COR-L47 (cell line): ENCODE measurements at places on chromosomes 12 and 14.

GRCh38 chr12:132026061-132026795, 76.5 kb downstream of the EP400 start:
- DNase-seq = no peak

- DNase-seq = no peak
These were observed 15.5 kb downstream of the TPCN1 start for GRCh38 chr12:113236539-113237399.

DNA sequence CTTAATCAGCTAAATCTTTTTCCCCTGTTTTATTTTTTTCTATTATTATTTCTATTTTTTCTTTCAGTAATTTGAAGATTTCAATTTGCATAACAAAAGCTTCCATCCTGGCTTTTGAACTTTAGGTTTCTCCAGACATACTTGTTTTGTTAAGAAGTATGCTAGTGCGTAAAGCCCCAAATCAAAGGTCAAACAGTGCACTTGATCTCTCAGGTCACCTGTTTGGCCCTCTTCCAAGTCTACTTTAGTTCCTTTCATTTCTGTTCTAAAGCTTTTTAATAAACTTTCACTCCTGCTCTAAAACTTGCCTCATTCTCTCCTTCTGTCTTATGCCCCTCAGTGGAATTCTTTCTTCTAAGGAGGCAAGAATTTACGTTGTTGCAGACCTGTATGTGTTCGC, 54.6 kb upstream of the ATXN7L3B start:
- no peak for DNase-seq

DNA sequence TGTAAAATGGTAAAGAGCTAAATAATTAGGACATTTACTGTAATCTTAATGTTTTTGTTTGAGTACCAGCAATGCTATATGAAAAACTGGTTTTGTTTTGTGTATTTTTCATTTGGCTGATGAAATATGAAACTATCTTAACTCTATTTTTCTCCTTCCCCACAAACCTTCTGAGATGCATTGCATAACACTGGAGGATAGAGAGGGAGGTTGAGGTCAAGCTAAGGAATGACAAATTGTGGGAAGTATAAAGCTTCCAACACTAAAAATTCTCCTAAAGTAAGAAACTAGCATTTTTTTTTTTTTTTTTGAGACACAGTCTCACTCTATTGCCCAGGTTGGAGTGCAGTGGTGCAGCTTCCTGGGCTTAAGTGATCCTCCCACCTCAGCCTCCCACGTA, 31.5 kb upstream of the SRP54 start:
- DNase-seq = no peak

DNA sequence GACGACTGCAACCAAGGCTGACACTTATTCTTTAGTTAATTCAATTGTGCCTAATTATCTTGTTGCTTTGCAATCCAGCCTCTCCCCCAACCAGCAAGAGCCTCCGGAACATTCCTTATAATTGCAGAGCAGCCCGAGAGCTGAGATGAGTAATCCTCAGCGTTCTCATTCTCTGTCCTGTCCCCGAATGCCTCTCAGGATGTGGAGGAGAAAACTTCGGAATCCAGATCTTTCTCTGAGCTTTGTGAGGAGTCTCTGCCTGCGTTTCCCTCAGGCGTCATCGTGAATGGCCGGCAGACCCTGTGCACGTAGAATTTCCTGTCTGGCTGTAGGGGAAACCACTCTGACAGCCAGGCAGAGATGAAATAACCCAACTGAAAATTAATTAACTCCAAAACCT, 160.5 kb upstream of the DIO3 start:
- no peak for DNase-seq

DNA sequence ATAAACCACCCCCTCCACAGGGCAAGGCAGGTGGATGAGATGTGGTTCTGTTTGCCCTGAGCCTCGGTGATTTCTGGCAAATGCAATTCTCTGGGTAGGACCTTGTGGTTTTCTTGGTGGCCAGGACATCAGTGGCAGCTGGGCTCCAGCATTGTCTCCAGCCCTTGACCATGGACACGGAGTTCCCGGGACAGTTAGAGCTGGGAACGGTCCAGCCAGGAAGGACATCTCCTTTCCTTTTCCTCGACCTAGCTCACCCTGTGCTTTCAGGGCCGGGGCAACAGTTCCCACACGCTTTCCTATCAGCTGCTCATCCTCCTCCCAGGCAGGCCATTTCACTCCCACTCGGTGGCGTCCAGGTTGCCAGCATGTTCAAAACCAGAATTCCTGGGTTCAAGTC, 9.2 kb downstream of the SERPINA4 start:
- no peak for DNase-seq

GRCh38 chr14:39868251-39868650, 436.0 kb upstream of the FBXO33 start:
- no peak for DNase-seq

GRCh38 chr12:113465808-113466453, 5.7 kb downstream of the LHX5 start:
- DNase-seq = no peak

GRCh38 chr14:68182492-68182891, 362.9 kb downstream of the RAD51B start:
- DNase-seq = no peak

DNA sequence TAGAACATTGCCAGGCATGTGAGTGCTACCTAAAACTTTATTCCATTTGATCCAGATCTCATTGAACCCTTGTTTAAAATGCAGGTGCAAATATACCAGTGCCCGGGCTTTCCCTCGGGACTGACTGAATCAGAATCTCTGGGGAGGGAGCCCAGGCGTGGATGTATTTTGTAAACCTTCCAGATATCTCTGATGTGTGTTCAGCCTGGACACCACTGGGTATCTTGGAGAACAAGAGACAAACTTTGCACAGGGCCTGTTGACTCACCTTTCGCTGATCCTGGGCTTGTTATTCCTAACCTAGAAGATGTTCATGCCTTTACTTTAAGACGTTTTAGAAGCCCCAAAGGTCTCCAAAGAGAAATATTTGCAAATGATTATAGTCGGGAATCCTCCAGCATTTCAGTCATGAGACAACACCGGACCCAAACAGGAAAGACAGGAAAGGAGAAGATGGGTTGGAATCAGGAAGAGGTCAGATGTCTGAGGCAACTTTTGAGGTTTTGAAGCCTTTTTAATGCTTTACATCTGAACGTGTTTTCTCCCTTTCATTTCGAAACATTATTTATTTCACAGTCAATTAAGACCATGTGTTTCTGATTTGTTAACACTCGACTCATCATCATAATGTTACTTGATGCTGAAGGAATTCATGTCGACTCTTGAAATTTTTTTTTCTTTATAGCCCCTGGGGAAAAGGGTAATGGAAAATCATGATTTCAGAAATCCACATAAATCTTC, 118.6 kb downstream of the PLXNC1 start:
- DNase-seq = no peak

DNA sequence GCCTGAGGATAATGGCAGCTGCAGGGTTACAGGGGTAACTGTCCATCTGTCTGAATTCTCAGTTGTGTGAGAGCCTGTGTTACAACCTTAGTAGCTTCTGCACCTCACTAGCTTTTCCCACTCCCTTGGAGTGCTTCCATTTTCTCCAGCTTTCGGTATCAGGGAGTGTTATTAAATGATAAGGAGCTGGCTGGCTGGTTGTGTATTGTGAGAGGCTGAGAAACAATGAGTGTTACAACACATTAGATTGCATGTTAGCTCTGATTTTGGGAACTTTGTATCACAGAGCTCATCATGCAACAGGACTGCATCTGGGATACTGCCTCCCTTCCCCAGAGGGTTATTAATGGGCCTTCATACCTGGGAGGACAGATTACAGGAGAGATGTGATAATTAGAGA, 723.7 kb downstream of the DIO2 start:
- DNase-seq = no peak

DNA sequence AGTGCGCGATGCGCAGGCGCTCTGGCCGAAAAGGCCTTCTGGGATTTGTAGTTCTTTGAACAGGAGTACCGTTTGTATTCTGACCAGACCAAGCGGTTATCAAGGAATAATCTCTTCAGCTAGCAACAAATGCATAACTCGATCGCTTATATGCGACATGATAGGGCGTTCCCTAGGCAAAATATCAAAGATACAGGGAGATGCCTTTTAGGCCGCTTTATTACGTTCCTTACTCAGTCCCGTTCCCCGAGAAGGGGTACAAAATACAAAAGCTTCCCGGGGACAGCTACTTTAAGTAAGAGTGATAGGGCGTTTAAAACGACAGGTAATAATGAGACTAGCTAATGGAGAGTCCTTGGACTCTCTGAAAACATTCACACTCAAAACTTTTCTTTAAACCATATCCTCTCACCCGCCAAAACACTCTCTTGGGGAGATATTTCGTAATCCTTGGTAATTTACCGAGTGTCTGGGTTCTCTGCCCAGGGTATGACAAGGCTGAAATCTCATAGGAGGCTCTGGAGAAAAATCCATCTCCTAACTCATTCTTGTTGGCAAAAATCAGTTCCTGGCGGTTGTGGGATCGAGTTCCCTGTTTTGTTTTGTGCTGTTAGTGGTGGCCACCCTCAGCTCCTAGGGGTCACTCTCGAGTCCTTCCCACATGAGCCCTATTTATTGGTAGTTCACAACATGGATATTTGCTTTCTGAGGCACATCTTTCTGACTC, 412 bp upstream of the SNW1 start:
- DNase-seq = peak; percentile 10

DNA sequence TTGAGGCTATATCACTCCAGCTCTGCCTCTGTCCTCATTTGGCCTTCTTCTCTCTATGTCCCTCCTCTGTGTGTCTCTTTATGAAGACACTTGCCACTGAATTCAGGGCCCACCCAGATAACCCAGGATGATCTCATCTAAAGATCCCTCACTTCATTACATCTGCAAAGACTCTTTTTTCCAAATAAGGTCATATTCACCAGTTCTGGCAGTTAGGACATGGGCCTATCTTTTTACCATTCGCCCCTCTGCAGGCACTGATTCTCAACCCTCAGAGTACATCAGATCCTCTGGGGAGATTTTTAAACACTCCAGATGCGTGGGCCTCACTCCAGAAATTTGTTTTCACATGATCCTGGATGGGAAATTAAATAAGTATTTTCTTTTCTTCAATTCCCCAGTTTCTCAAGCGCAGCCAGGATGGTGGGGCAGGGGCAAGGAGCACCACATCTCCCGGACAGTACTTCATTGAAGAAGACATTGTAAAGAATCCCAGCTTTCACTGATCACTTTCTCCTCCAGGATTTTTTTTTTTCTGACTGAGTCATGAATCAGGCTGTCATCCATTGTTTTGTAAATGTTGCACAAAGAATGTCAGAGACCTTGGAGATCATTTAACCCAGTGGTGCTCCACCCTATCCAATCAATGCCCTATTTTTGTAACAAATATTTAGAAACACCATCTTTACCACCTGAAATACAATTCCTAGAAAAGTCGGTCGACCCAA, 27.4 kb downstream of the CRACR2A start:
- no peak for DNase-seq

GRCh38 chr12:67320614-67321295, 51.6 kb downstream of the CAND1 start:
- DNase-seq = no peak

GRCh38 chr12:49740930-49741881, at the start of gene TMBIM6:
Gene TMBIM6, plus strand, starts transcription at chr12:49741557. Its CDS starts 10,937 bp downstream, at chr12:49752494.
- DNase-seq = peak; percentile 100

- no peak for DNase-seq
These were observed 525 bp upstream of the FAR2 start for GRCh38 chr12:29148596-29148910.

GRCh38 chr12:111409780-111410430, 4.2 kb downstream of the SH2B3 start:
- no peak for DNase-seq

- no peak for DNase-seq
These were observed 224.3 kb downstream of the ITPR2 start for GRCh38 chr12:26608706-26609105.

- no peak for DNase-seq
These were observed 4.0 kb downstream of the CRIP2 start for GRCh38 chr14:105478398-105479251.

- no peak for DNase-seq
These were observed 756.6 kb downstream of the NOVA1 start for GRCh38 chr14:25841226-25841625.

DNA sequence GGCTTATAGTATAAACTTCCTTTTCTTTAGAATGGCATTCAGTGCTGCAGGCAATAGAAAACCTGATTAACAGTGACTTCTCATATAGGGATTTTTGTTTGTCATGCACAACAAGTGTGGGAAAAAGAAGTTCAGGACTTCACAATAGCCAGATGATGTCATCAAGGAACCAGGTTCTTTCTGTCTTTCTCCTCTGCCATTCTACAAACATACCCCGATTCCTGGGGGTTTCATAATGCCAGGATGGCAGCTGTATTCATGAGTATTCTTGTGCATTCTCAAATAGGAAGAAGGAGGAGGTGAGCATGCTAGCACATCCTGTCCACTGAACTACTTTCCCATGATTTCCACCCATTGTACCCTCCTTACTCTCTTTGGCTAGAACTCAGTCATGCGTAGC, 182.7 kb upstream of the EEA1 start:
- DNase-seq = no peak

GRCh38 chr14:103548463-103549351, 13.8 kb downstream of the BAG5 start:
- DNase-seq = no peak

- no peak for DNase-seq
These were observed 19.9 kb upstream of the CD27 start for GRCh38 chr12:6424866-6425265.

- DNase-seq = no peak
These were observed 160.6 kb downstream of the MYRFL start for GRCh38 chr12:69985656-69986055.

DNA sequence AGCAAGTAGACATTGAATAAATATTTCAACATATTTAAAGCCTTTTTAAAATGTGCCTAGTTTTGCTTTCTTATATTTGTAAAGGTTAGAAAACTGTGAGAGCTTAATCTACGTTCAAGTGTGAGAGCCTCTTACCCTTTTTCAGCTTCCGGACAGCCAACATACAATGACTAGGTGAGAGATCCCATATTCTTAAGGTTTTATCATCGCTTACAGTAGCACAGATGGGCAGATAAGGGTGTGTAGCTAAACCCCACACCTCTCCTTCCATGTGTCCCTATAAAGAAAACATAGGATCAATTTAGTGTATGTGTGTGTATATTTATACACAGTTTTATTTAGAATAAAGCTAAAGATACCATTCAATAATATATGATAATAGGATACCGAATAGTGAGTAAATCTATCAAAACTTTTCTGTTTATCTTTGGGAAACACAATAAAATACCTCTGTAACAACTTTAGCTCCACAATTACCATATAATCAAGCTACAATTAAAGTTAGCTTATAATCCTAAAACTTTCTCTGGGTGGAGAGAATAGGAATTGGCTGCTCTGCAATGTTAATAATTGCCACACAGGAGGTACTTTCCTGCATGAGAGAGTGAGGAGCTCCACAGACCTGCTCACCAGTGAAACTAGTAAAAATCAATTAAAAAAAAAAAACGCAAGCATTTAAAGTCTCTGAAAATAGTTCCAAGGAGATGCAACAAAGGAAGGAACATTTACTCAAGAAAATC, 110.8 kb downstream of the EML5 start:
- no peak for DNase-seq
